ENCODE measurements at places on chromosomes 4 and X.

GRCh38 chr4:5874811-5875449 is 18.0 kb downstream of the CRMP1 start:
- DNase-seq: no peak

- no peak for DNase-seq
Observed at GRCh38 chr4:78343682-78344081, 207.9 kb upstream of the ANXA3 start.

DNA sequence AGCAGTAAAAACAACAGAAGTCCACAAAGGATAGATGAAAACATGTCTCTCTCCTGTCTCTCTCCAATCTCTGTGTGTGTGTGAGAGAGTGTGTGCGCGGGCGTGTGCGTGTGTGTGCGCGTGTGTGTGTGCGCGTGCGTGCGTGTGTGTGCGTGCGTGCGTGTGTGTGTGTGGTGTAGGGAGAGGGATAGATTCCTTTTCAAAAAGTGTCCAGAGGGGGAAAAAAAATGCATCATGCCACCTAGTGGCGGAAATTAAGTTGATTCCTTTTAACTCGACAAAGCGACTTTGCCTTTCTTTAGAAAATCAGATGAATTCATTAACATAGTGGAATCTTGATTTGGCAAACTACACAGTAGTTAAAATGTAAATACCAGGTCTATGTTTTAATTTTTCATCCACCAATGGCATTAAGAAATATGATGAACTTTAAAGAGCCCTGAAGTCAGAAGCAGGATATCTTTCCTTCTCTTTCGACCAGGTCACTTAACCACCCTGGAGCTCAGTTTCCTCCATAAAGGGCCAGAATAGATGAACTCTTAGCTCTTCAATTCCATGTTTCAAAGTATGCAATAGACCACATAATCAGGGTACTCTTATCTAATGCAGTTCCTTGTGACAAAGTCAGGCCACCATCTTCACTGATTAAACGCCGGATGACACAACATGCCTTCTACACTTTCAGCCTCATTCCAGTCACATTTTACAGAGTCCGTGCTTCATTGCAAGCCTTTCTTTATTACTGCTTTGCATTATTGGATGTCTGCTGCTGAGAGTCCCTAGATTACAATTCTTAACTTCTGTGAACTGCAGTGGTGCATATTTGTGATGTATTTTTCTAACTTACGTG is 162.8 kb downstream of the FBXO8 start:
- DNase-seq: no peak

DNA sequence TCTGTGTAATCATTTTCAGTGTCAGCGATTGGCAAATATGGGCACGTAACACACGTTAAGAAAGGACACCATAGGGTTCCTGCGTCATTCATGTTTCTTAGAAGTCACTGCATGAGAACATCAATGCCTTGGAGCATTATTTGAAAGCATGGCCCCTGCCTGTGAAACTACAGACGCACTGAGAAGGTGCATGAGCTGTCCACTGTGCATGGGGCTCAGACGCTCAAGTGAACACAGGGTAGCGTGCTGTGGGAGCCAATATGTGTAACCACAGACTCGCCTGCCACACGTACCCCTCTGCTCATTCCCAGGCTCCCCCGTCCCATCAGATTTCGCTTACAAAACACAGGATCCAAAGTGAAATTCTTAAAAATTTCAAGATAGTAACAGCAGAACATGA is 6.5 kb downstream of the PPP2R2C start:
- DNase-seq: no peak

- DNase-seq: no peak
Observed at GRCh38 chr4:175035905-175036304, 117.7 kb downstream of the ADAM29 start.

GRCh38 chr4:145665773-145666172 is 14.2 kb upstream of the C4orf51 start:
- DNase-seq: no peak

DNA sequence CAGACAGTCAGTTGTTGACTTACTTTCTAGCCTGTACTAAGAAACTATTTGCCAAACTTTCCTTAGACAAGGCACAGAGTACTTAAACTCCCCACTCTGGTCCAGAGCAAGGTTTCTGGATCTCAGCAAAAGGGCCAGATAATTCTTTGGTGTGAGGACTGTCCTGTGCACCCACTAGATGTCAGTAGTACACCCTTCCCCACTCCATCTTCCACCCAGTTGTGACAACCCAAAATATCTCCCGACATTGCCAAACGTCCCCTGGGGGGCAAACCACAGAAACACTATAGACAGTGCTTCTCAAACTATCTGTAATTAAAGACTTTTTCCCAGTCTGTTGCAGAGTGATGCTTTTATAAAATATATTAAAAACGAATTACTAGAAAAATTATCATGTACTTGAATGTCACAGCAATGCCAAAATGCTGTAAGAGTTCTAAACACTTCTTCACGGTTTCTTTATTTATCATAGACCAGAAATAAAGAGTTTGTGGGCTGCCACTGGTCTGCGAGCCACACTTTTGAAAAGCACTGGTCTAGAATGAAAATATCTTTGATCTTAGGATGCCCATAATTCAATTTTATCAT is 203.5 kb downstream of the PRDM5 start:
- DNase-seq: no peak

DNA sequence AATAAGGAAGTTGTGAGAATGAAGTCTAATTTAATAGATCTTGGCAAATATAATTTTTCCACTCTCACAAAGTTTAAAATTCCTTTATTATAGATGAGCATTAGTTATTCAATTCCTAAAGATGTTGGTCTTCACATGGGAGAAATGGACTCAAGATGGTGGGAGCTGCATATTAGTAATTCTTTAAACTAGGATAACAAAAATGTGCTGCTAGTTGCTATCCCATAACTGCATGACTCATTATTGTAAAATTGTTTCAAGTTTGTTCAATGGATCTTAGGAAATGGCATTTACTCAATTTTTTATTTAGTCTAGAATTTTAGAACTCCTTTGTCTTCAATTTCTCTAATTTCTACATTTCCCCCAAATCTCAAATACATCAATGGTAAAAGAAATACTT is 155.8 kb downstream of the ATP10D start:
- no peak for DNase-seq

- DNase-seq: no peak
Observed at GRCh38 chr4:154854362-154854761, 73.3 kb downstream of the RBM46 start.

- no peak for DNase-seq
Observed at GRCh38 chr4:5955201-5955821, 62.4 kb upstream of the CRMP1 start.

DNA sequence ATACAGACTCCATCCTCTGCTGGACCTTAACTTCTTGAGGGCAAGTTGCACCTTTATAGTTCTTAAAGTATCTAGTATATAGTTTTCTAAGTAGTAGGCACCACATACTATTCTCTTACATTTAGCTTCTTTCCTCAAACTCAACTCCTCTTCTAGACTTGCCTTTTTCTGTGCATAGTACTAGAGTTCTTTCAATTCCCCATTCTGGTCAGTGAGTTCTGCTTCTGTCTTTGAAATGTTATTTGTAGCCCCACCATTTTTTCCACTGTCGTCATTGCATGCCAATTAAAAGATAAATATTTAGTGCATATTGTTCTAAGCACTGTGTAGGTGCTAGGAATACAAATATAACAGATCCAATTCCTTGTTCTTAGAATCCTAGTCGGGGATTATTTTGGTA is 31.6 kb downstream of the CDKL5 start:
- DNase-seq: no peak

GRCh38 chr4:80911458-80911857 is 119.0 kb upstream of the BMP3 start:
- no peak for DNase-seq

DNA sequence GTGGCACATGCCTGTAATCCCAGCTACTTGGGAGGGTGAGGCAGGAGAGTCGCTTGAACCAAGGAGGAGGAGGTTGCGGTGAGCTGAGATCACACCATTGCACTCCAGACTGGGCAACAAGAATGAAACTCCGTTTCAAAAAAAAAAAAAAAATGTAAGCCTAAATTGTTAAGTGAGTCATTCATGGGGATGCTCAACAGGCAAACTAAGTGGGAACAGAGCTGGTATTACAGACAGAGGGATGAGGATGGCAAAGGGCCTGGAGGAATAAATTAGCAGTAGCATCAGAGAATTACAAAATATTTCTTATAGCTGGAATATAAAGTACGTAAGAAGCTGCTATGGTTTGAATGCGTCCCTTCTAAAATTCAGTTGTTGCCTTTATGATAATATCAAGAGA is 43.4 kb upstream of the OGT start:
- DNase-seq: no peak

- DNase-seq: no peak
Observed at GRCh38 chrX:130299279-130300009, 30.7 kb upstream of the ZNF280C start.

GRCh38 chrX:155218777-155219176 is 2.5 kb downstream of the VBP1 start:
- no peak for DNase-seq

DNA sequence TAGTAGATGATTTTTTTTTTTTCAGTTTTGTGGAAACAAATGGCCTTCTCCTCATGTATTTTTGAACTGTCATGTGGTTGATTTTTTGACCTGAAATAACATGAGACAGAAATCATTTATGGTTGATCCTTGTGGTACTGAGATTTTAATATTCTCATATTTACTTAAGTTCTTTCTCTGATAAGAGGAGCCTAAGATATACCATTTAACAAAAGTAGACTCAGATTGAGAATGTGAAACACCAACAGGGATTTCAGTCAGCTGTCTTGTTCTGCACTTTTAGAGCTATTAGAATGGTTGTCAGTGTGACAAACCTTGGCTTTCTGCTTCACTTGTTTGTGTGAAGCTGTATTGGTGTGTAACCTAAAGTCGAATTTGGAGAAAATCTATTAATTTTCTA is 575.7 kb downstream of the SPOCK3 start:
- DNase-seq: no peak

GRCh38 chr4:10554694-10555093 is 97.5 kb upstream of the ZNF518B start:
- DNase-seq: no peak

DNA sequence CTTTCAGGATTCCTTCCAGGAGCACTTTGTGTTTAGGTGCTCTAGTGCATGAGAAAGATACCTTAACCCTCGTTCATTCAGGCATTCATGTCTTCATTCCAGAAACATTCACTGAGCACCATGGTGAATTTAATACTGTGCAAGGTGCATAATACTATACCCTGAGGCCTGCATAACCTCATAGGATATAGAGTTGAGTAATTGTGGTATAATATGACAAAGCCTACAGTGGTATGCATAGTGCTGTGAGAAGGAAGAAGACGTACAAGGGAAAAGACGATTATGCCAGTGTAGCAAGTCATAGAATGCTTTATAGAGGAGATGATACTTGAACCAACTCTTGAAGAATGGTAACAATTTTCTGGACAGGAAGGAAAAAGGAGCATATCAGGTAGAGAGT is 34.3 kb downstream of the MTM1 start:
- DNase-seq: no peak

- no peak for DNase-seq
Observed at GRCh38 chr4:621296-622070, 3.9 kb upstream of the PDE6B start.

Data from stimulated activated CD4-positive, alpha-beta T cell treated with anti-CD3 and anti-CD28 coated beads, Interleukin-15, amount 100 ng/mL, for 1 hour (primary cell).